Tracheal epithelial cell (primary cell): ENCODE measurements at places on chromosomes 3 and 15. TPM values are rescaled to one million over a fixed set of nuclear protein-coding genes. Genes with fewer than 3 reads are reported as not detected.

Gene CCR5
- not detected in 2 replicates for total RNA-seq

Gene VPS8
- total RNA-seq: 44.1 and 45.2 TPM in 2 replicates

Gene ST8SIA2
- total RNA-seq: not detected in 2 replicates

Gene MEGF11
- under 0.01 TPM in 1 of 2 replicates, not detected in the other for total RNA-seq

Gene ACAN
- total RNA-seq: not detected in 2 replicates

Gene LRRIQ4
- not detected in 2 replicates for total RNA-seq

Gene CCRL2
- 0.24 TPM in 1 of 2 replicates, not detected in the other for total RNA-seq

Gene NEK10
- 0.72 and 2.6 TPM in 2 replicates for total RNA-seq

Gene ATP2B2
- under 0.01 TPM in 1 of 2 replicates, not detected in the other for total RNA-seq

Gene TRH
- not detected in 2 replicates for total RNA-seq

Gene GALNT15
- total RNA-seq: 0.21 and 0.24 TPM in 2 replicates

Gene BCL2A1
- 24.8 TPM in 1 of 2 replicates, not detected in the other for total RNA-seq

Gene ADAMTS9
- 0.43 and 56.4 TPM in 2 replicates for total RNA-seq

Gene CASR
- total RNA-seq: under 0.01 TPM in 1 of 2 replicates, not detected in the other

Gene CCDC54
- not detected in 2 replicates for total RNA-seq
